ENCODE measurements at places on chromosomes 2 and 18.

DNA sequence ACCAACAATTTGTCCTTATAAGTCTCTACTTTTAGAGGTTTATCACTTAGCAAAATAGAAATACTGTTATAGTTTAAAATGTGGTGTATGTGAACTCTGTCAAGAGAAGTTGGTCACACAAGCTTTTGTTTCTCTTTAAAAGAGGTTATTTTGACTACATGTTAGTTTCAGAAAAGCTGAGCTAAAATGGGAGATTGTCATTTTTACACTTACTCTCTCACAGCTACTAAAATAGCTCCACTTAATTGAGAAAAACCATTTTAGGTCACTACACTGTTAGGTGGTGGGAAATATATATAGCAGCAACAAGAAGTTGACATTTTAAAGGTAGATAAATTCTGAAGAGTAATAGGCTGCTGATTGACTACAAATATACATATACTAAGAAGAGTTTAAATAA is 161.5 kb upstream of the KCNJ3 start:
- DNase-seq, result no peak

DNA sequence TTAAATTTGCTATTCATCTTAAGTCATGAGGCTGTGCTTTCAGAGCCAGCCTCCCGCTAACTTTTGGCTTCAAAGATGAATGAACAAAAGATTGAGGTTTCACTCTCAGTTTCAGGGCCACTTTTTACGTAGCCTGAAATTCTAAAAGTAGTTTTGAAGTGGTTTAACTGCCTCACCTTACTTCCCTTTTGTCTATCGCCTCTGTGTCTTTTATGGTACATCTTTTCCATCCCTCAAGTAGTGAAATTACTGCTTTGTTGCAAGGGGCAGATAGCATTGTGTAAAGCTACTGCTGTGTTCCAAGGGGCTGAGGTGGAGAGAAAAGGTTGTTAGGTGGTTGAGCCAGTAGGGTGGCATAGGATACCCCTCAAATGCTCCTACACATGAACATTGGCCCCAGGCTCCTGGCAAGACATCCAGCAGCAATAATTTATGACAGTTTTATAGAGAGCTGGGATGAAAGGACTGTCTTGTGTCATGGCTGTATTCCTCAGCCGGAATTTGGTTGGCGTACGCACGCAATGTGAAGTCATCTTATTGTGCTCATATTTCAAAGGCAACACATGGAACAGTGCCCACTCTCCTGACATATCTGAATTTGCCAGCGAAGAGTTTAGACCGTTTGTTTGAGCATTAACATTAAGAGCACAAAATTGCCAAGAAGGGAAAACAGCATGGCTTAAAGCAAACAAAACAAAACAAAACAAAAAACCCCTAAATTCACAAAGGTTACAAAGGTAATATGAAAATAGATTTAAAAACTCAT is 32.2 kb downstream of the QPCT start:
- DNase-seq, result peak; percentile 63

DNA sequence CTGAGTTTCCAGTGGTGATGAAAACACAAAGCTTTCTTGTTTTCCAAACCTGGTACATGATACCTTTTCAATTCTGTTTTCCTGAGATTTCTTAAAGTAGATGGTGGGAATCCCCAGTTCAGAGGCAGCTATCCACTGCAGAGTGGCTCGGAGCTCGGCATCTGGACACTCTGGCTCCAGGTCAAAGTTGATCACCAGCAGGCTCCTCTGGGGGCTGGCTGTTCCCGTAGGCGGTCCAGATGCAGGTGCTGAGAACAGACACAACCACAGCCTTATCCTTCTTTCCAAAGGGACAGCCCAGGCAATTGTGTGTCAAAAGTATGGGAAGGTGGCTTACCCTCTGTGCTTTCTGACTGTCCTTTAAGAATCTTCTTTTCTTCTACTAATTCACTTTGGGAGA is 119.5 kb downstream of the DAW1 start:
- no peak for DNase-seq

GRCh38 chr2:111940333-111941196 is 42.2 kb downstream of the MERTK start:
- no peak for DNase-seq

DNA sequence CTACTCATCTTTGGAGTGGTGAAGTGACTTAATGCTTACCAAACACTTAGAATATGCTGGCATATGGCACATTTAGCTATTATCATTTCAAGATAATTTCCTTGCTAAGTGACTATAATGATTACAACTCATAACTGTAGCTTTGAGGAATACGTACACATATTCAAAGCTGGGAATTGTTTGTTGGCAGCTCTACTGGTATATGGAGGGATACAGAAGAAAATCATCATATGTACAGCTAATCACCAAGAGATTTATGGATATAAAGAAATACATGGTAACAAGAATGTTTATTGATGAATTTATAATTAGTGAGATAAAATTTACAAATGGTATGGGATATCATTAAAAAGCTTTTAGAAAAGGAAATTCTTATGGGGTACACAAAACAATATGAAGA is 207.2 kb downstream of the GALNT13 start:
- no peak for DNase-seq

DNA sequence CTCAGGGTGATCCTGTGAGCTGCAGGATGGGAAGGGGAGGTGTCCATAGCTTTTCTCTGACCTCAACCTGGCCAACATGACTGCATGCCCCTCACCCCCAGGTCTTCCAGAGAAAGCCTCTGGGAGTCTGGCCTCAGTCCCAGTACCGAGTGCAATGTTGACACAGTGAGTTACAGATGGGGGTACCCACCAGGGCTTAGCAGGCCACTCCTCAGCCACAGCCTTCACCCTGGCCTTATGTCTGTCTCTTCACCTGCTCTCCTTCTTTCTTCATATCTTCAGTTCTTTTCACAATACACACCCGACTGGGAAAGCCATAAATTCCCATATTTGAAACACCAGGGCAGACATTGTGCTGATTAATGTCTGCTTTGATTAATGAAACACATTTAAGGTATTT is 33.5 kb downstream of the AOX1 start:
- DNase-seq, result no peak

- DNase-seq, result peak; percentile 55
Observed at GRCh38 chr2:137467246-137467862, 496.9 kb upstream of the HNMT start.

DNA sequence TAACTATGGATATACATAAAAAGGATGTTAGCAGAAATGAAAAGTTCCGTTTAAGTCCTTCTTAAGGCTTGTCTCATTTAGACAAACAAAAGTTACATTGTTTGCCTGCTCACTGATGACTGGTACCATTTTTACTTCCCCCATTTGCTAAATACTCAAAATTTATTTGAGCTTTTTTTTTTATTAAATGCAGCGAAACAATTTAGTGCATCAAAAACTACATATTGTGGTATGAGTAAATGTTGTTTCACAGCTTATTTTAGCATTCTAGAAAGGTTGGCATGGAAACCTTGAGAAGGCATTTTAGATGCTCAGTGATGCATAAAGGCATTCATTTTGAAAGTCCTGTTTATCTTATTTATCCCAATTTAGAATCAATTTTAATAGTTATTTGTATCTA is 100.0 kb downstream of the MAP2 start:
- no peak for DNase-seq

- peak; percentile 13 for DNase-seq
Observed at GRCh38 chr2:227308784-227309183, 16.3 kb upstream of the MFF start.

DNA sequence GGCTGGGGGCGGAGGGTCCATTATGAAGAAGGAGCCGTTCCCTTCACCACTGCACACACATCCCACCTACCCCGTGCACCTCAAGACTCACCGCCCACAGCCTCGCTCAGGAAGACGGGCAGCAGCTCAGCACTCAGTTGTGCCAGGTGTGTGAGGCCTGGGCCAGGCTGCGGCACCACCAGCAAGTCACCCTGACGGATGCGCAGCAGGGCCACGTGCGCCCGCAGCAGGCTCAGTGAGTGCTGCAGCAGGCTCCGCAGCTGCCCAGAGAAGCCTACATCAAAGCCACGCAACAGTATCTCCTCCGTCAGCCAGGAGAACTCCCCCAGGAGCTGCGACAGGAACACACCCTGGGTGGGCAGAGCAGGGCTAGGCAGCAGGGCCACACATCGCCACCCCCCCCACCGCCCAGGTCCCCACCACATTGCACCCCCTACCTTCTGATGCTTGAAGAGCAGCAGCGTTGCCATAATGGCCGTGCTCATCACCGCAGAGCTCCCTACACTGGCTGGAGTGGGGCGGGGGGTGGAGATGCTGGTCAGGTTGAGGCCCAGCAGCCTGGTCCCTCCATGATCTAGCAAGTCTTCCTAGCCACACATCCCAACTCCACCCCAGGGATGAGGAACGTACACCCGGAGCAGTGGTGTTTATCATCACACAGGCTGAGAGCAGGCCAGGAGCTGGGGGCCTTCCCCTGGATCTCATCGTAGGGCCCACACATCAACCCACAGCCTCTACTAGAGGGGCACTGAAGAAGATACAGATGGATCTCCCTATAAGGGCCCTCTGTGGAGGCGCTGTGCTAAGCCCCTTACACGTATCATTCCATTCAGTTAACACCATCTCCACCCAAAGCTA is 10.2 kb downstream of the GPAT2 start:
- DNase-seq, result no peak

DNA sequence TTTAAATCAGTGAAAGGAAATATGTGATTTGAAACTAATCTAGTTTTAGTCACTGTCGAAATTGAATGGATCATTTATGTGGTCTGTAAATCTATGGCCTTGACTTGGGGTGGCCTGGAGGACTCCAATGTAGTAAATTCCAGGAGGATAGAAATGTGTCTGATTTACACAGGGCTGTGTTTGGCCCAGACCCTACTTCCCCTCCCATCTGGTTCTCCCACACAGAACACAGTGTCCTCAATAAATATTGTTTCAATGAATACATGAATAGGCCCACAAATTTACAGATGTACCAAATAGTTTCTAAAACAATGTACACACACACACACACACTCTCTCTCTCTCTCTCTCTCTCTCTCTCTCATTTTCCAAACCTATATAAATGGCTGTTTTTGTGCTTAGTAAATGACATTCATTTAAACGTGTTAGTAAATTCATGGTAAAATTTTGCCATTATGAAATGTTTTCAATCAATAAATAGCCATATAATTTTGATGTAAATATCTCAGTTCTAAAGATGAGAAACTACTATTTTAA is 1.9 kb downstream of the CCDC68 start:
- no peak for DNase-seq

DNA sequence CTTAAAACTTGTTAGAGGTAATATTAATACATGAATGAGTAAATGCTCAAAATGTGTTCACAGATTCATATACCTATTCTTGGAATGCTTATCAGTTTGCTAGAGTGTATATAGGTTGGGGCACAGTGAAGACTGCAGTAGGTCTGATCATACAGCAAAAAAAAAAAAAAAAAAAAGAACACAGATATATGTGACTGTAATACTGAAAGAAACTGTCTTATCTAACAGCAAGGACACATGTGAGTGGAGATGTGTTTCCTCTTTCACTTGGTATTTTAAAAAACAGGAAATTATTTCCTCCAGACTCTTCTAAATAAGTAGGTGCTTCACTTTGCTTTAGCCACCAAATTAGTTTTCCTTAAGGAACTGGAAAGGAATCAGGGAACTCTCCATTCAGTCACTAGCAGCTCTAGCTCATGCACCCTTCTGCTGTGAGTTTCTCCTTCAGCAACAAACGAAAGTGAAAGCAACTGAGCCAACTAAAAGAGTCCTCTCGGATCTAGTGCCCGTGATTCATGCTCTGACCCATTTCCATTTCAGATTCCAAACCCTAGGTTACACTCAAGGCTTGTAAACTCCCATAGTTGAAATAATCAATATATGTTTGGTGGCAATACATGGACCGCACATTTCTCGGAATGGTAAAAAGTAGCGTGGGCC is 98.5 kb downstream of the DSEL start:
- peak; percentile 60 for DNase-seq

GRCh38 chr2:24766609-24767008 is 26.6 kb downstream of the PTRHD1 start:
- DNase-seq, result no peak

DNA sequence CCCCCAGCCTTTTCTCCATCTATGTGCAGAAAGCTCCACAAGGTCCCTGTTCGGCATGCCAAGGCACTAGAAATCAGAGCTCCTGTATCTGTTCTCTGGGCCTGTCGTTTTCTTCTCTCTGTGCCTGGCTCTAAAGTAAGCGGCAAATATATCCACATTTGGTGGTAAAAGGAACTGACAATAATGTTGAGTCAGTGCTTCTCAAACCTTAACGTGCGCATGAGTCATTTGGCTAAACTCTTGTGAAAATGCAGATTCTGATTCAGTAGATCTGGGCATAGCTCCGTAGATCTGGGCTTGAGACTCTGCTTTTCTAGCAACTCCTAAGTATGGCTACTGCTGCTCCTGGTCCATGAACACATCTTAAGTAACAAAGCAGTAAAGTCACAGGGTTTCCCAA is 16.5 kb upstream of the ACSL3 start:
- peak; percentile 75 for DNase-seq

GRCh38 chr2:79830501-79830900 is 317.6 kb downstream of the CTNNA2 start:
- no peak for DNase-seq

DNA sequence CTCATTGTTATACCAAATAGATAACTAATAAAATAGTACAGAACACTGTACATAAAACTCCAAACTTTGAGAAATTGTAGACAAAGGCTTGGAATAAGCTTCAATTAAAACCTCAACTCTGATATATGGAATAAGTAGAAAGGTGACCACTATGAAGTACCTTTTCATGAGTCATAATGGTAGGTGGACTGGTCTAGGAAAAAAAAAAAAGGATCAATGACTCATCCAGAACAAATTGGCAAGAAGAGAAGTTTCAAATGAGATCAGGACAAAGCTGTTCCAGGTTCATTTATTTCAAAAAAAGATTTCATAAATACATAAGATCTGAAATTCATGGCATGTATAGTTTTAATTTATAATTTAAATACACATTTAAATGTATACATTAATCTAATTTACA is 769.7 kb downstream of the SUCLG1 start:
- DNase-seq, result no peak

GRCh38 chr2:174694196-174694878 is 69.9 kb downstream of the CHRNA1 start:
- no peak for DNase-seq

GRCh38 chr18:71673954-71674353 is 870.2 kb downstream of the CBLN2 start:
- DNase-seq, result no peak

DNA sequence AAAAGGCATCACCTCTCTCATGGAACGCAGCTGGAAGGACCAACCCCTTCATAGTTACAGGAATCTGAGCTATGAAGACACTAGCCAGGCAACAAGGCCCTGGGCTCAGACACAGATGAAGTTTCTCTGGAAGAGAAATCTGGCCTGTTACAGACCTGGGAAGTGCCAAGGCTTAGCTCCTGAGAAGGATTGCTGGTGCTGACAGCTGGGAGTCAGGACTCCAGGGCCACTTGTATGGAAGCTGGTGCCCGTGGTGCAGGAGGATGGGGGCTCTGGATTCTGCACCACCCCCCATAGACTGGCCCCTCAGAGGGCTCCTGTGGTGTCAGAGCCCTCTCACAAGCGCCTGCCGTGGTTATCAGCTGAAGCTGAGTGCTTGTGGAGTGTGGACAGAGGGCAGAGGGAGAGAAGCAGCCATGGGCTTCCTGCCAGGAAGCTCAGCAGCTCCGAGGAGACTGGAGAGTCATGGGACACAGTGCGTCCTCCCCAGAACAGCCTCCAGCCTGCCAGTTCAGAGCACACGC is 87.3 kb upstream of the LCLAT1 start:
- peak; percentile 64 for DNase-seq

GRCh38 chr2:219059725-219060682 is 717 bp downstream of the IHH start:
- peak; percentile 28 for DNase-seq

- peak; percentile 74 for DNase-seq
Observed at GRCh38 chr18:48955830-48956261, 5.1 kb upstream of the SMAD7 start.

- DNase-seq, result no peak
Observed at GRCh38 chr2:169636440-169637097, 52.4 kb downstream of the PPIG start.

Measured in GM03348 (cell line).